ENCODE measurements at places on chromosomes 4 and X.

GRCh38 chrX:16822723-16823122, 36.5 kb downstream of the TXLNG start:
- no peak overlapping the region for H3K27ac ChIP-seq
- H3K4me1 ChIP-seq = no peaks in the 10 kb centered on the region
- H3K4me3 ChIP-seq = no peak overlapping the region
- DNase-seq = no peak
- H3K27me3 ChIP-seq = no peaks in the 10 kb centered on the region
- H3K36me3 ChIP-seq = no peaks in the 10 kb centered on the region

- H3K36me3 ChIP-seq = peaks cover 15% of the 10 kb centered on the region
- DNase-seq = no peak
- peak overlapping the region; percentile 16 for H3K27ac ChIP-seq
- H3K4me3 ChIP-seq = no peak overlapping the region
- H3K4me1 ChIP-seq = no peaks in the 10 kb centered on the region
Measured at GRCh38 chr4:168433571-168433970, 46.7 kb downstream of the DDX60L start.

GRCh38 chr4:140187316-140187695, 33.3 kb upstream of the MAML3 start:
- H3K4me3 ChIP-seq = no peak overlapping the region
- no peaks in the 10 kb centered on the region for H3K4me1 ChIP-seq
- no peaks in the 10 kb centered on the region for H3K36me3 ChIP-seq

GRCh38 chr4:40843696-40844095, 93.9 kb downstream of the NSUN7 start:
- H3K4me3 ChIP-seq = no peak overlapping the region
- H3K36me3 ChIP-seq = no peaks in the 10 kb centered on the region
- no peak for DNase-seq

DNA sequence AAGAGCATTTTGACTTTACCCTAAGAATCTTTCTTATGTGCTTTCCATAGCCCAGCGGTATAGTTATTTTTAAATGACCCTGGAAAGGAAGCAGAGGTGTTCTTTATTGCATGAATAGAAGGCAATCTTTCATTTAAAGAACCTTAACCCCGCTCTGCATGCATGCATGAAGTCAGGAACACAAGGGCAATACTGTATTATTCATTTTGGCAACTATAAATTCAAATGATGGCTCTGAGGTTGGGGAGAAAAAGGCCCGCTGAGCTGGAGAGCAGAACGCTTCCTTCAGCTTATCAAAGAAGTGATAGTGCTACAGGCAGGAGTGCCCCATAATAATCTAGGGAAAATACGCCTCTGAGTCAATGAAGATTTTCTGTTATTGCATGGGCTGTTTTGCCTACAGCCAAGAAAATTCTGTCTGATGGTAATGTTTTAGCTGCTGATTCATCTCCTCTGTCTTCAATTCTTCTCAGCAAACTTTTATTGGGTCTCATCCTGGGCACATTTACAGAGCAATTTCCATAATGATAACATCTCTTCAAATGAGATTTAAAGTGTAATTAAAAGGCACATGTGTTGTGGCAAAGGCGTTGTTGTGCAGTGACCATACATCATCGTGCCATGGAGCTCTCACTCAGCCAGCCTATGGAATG, 452.2 kb upstream of the FTHL17 start:
- H3K4me1 ChIP-seq = no peaks in the 10 kb centered on the region
- H3K27ac ChIP-seq = no peak overlapping the region
- H3K27me3 ChIP-seq = no peaks in the 10 kb centered on the region
- H3K4me3 ChIP-seq = no peak overlapping the region

GRCh38 chr4:180950377-180950776, 1292.8 kb upstream of the TENM3 start:
- no peaks in the 10 kb centered on the region for H3K4me1 ChIP-seq
- H3K36me3 ChIP-seq = no peaks in the 10 kb centered on the region
- no peak for DNase-seq
- no peak overlapping the region for H3K4me3 ChIP-seq
- no peaks in the 10 kb centered on the region for H3K27me3 ChIP-seq

DNA sequence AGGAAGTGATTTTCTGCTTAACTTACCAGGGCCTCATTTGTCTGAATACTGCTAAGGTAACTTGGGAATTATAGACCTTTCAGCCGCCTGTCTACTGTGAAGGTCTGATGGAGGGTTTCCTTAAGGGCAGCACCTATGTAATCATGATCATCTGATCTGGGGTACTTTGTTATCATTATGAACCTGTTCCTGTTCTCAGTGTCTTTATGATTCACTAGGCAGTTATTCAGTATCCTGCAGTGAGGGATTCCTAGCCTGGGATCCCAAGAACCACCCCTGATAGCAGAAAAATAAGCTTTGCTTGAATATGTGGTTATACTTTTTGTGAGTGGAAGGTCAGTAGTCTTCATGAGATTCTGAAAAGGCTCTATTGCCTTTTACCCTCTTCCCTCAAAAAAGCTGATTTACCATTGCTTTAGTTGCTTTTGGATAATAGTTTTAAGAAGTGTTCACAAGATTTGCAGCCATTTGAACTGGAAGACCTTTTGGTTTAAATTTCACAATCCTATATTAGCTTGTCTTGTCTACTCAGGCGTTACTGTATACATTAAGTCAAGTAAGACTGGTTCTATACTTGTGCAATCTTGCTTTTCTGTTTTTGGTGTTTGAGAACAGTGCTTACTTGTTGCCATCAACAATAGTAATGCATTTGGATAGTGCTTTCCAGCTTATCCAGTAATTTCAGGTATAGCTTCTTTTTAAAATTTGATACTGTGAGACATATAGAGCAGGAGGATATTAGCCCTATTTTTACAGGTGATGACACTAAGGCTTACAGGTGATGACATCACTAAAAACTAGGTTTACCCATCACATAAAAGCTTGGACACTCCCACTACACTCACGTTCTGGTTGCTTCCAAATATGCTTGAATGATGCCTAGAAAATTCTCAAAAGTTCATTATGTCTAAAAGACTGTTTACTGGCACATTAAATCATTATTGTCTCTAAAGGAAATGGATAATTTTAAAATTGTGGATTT, 60.0 kb downstream of the FHIP1A start:
- no peaks in the 10 kb centered on the region for H3K4me1 ChIP-seq
- H3K4me3 ChIP-seq = no peak overlapping the region
- DNase-seq = no peak

GRCh38 chr4:181650033-181650825, 593.0 kb upstream of the TENM3 start:
- H3K36me3 ChIP-seq = no peaks in the 10 kb centered on the region
- H3K4me3 ChIP-seq = no peak overlapping the region
- no peak overlapping the region for H3K27ac ChIP-seq

GRCh38 chrX:41822892-41823291, 98.9 kb downstream of the GPR82 start:
- H3K27ac ChIP-seq = no peak overlapping the region
- no peaks in the 10 kb centered on the region for H3K4me1 ChIP-seq
- no peak for DNase-seq
- no peaks in the 10 kb centered on the region for H3K27me3 ChIP-seq

DNA sequence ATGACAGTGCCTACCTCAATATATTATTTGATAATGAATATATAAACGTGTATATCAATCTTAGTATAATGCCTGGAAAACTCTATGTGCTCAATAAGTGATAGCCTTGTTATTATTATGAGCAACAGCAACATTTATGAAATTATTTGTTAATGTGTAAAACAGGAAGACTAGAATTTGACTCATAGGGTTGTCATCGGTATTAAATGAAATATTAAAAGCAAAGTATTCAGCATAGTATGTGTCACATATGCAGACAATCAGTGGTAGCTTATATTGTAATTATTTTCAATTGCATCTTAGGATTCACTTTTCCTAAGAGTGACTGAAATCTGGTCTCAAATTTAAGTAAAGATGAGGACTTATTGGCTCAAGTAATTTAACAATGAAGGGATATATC, 24.6 kb downstream of the SPANXD start:
- H3K27ac ChIP-seq = no peak overlapping the region
- H3K4me1 ChIP-seq = no peaks in the 10 kb centered on the region
- H3K4me3 ChIP-seq = no peak overlapping the region
- peaks cover 2% of the 10 kb centered on the region for H3K36me3 ChIP-seq

DNA sequence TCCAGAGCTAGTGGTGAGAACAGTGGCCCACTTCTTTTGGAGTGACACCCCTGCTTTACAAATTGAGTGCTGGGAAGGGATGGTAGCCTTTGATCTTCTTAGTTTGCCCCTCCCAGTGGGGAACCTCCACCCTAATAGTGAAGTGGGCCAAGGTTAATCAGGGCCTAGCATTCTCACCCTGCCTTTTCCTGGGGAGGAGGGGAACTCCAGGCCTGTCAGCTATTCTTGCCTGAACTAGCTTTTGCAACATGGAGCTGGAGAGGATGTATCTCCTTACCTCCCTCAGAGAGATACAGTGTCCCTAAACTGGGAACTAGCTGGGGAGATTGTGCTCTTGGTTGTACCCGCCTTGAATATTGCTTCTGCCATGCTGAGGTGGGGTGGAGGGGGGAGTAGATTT, 20.6 kb downstream of the PHKA1 start:
- no peaks in the 10 kb centered on the region for H3K4me1 ChIP-seq
- no peak overlapping the region for H3K27ac ChIP-seq
- no peak for DNase-seq
- no peak overlapping the region for H3K4me3 ChIP-seq
- no peaks in the 10 kb centered on the region for H3K27me3 ChIP-seq

- no peaks in the 10 kb centered on the region for H3K4me1 ChIP-seq
- H3K27me3 ChIP-seq = peaks cover 48% of the 10 kb centered on the region
- H3K4me3 ChIP-seq = no peak overlapping the region
- no peak overlapping the region for H3K27ac ChIP-seq
- H3K36me3 ChIP-seq = no peaks in the 10 kb centered on the region
Measured at GRCh38 chr4:154427149-154427548, 64.5 kb downstream of the DCHS2 start.

GRCh38 chr4:158182736-158183135, 9.9 kb upstream of the GASK1B start:
- H3K36me3 ChIP-seq = no peaks in the 10 kb centered on the region
- no peak for DNase-seq
- H3K4me3 ChIP-seq = no peak overlapping the region
- peaks cover 14% of the 10 kb centered on the region for H3K27me3 ChIP-seq

GRCh38 chr4:138689593-138689992, 326.0 kb upstream of the NOCT start:
- H3K4me3 ChIP-seq = no peak overlapping the region
- peaks cover 27% of the 10 kb centered on the region for H3K27me3 ChIP-seq
- DNase-seq = no peak
- H3K27ac ChIP-seq = no peak overlapping the region
- no peaks in the 10 kb centered on the region for H3K36me3 ChIP-seq
- no peaks in the 10 kb centered on the region for H3K4me1 ChIP-seq

- H3K27ac ChIP-seq = no peak overlapping the region
- H3K4me1 ChIP-seq = peaks cover 4% of the 10 kb centered on the region
- H3K4me3 ChIP-seq = no peak overlapping the region
Measured at GRCh38 chr4:142452161-142452855, 393.8 kb downstream of the INPP4B start.

GRCh38 chr4:78567500-78568060, 16.0 kb downstream of the ANXA3 start:
- no peaks in the 10 kb centered on the region for H3K4me1 ChIP-seq
- no peak overlapping the region for H3K27ac ChIP-seq
- peaks cover 6% of the 10 kb centered on the region for H3K36me3 ChIP-seq
- H3K27me3 ChIP-seq = peaks cover 49% of the 10 kb centered on the region
- H3K4me3 ChIP-seq = no peak overlapping the region

GRCh38 chr4:123835831-123836590, 439.4 kb downstream of the SPRY1 start:
- no peak overlapping the region for H3K27ac ChIP-seq
- no peak for DNase-seq
- H3K27me3 ChIP-seq = peaks cover 14% of the 10 kb centered on the region

GRCh38 chr4:176287546-176287945, 18.5 kb upstream of the ASB5 start:
- H3K27ac ChIP-seq = no peak overlapping the region
- no peaks in the 10 kb centered on the region for H3K4me1 ChIP-seq

GRCh38 chrX:19670321-19670750, 155.0 kb upstream of the MAP3K15 start:
- no peak overlapping the region for H3K27ac ChIP-seq
- no peaks in the 10 kb centered on the region for H3K36me3 ChIP-seq
- no peak overlapping the region for H3K4me3 ChIP-seq
- H3K27me3 ChIP-seq = no peaks in the 10 kb centered on the region
- no peak for DNase-seq

GRCh38 chr4:41873380-41874295, 61.6 kb upstream of the TMEM33 start:
- no peak overlapping the region for H3K27ac ChIP-seq
- DNase-seq = no peak
- H3K36me3 ChIP-seq = no peaks in the 10 kb centered on the region
- H3K27me3 ChIP-seq = peaks cover 90% of the 10 kb centered on the region

GRCh38 chr4:37770016-37770415, 56.5 kb upstream of the PGM2 start:
- H3K4me3 ChIP-seq = no peak overlapping the region
- H3K27ac ChIP-seq = no peak overlapping the region
- peaks cover 6% of the 10 kb centered on the region for H3K27me3 ChIP-seq
- H3K4me1 ChIP-seq = peaks cover 7% of the 10 kb centered on the region
- H3K36me3 ChIP-seq = no peaks in the 10 kb centered on the region

DNA sequence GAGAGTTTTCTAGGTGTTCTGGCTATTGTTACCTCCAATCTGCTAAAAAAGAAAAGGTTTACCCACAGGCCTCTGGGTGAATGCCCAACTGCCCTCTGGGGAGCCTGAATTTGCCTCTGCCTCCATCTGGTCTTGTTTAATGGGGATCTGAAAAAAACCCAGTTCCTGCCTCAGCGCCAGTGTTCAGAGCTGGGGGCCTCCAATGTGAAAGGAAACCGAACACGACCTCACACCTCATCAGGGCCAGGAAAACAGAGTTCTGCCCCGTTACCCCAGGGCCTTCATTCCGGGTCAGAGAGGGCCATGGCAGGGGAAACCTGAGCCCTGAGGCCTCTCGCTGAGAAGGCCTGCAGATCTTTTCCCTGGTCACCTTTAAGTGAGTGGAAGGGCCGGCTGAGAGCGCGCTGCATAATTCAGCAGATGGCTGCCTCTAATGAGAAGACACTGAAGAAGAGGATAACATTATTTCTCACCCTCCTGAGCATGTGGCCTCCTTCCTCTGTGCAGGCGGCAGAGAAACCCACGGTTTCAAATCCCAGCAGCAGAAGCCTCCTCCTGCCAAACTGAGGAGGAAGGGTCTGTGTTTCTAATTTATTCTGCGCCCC, 6.8 kb downstream of the SEPTIN6 start:
- H3K4me3 ChIP-seq = peak overlapping the region; percentile 86
- no peak for DNase-seq
- no peaks in the 10 kb centered on the region for H3K27me3 ChIP-seq

GRCh38 chr4:23455456-23456158, 434.2 kb downstream of the PPARGC1A start:
- no peak overlapping the region for H3K27ac ChIP-seq
- no peaks in the 10 kb centered on the region for H3K27me3 ChIP-seq
- DNase-seq = no peak
- H3K4me3 ChIP-seq = no peak overlapping the region
- no peaks in the 10 kb centered on the region for H3K4me1 ChIP-seq

- peaks cover 24% of the 10 kb centered on the region for H3K27me3 ChIP-seq
- DNase-seq = no peak
- no peak overlapping the region for H3K4me3 ChIP-seq
- no peak overlapping the region for H3K27ac ChIP-seq
- no peaks in the 10 kb centered on the region for H3K4me1 ChIP-seq
- no peaks in the 10 kb centered on the region for H3K36me3 ChIP-seq
Measured at GRCh38 chr4:158588777-158589176, 67.1 kb downstream of the RXFP1 start.

GRCh38 chr4:152856960-152857359, 77.2 kb downstream of the ARFIP1 start:
- DNase-seq = no peak
- no peaks in the 10 kb centered on the region for H3K27me3 ChIP-seq
- H3K4me3 ChIP-seq = no peak overlapping the region
- H3K36me3 ChIP-seq = no peaks in the 10 kb centered on the region
- no peaks in the 10 kb centered on the region for H3K4me1 ChIP-seq
